ENCODE measurements at places on chromosomes 16 and 17.

DNA sequence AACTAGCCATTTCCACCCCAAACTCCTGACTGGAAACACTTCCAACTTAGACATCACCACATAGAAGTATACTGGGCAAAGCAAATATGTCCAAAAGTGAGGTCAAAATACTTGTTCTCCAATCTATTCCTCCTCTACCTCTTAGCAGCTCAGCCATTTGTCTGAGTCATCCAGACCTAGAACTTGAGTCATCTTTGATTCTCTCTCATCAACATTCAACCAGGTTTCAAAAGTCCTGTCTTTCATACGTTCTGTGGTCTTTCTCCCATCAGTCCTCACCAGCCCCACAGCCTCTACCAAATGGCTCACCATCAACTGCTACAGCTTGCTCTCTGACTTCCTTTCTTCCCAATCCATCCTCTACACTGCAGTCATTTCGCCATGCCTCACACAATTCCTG lies 6.8 kb downstream of the ANKFY1 start:
- DNase-seq, result no peak

- DNase-seq, result peak; percentile 94
Observed at GRCh38 chr17:78140169-78141051, 5.8 kb upstream of the C17orf99 start.

DNA sequence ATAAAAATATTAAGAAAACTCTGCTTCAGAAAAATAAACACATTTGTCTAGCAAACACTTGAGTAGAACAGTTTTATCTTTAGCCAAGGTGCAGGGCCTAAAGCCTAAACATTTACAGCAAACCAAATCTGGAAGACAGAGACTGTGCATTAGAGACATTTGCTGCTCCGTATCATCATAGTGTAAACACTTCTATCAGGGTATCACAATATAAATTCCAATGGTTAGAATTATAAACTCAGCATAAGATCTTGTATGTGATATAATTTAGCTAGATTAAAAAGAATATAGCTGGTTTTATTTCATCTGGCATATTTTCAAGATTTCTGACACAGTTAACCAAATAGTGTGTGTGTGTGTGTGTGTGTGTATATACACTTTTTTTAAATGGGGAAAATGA lies 133.8 kb upstream of the NACA2 start:
- DNase-seq, result no peak

DNA sequence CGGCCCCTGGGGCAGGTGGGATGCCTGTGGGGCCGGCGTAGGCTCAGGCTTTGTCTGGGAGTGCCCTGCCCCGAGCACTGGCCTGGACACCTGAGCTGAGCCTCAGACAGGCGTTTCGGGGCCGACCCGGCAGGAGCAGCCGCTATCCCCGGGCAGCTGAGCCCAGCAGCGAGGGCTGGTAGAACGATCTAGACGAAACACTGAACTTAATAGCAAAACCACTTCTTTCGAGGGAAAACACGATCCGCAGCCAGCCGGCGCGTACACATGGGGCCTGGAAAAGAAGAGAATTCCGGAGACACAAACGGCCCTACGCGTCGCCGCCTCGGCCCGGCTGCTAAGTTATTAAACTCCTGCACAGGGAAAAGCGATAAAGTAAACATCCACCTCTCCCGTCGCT lies 22.0 kb upstream of the SSTR5 start:
- no peak for DNase-seq

- DNase-seq, result no peak
Observed at GRCh38 chr16:53913920-53914319, 210.0 kb downstream of the FTO start.

DNA sequence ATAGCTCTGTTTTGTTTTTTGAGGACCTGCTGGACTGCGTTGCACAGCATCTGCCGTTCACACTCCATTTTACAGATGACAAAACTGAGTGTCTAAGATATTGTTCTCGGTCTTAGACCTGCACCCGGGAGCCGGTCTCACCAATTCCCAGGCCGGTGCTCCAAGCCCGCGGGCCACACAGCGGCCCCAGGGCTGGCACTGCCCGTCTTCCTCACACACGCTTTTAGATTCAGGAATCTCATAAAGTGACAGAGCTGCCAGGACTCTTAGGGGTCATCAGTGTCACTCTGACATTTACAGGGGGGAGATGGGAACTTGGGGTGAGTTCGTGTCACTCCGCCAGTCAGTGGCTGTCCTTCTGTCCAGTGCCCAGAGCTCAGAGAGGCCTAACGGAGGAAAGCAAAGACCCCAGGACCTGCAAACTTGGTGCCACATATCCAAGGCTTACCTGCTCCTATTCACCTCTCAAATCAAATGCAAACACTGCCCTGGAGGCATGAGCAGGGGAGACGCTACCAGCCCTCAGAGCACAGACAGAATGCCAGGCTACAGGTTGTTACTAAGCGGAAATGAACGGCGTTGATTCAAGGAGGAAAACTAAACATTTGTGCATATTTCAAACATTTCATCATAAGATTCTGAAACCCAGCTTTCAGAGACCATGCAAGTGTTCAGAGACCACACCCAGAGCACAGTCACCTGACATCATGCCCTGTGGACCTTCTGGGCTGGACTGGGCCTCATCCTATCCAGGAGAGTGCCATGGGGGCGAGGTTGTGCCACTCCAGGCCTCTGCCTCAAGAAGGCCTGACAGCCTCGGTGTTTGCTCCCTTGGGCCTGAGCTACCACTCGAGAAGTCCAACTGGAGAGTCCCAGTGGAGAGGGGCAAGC lies 29.5 kb downstream of the TNFRSF13B start:
- DNase-seq, result no peak

GRCh38 chr16:49608779-49609178 lies 235.2 kb downstream of the C16orf78 start:
- no peak for DNase-seq

- peak; percentile 80 for DNase-seq
Observed at GRCh38 chr17:37488607-37489196, 989 bp upstream of the DUSP14 start.

GRCh38 chr16:49860593-49860992 lies 4.7 kb upstream of the ZNF423 start:
- no peak for DNase-seq

DNA sequence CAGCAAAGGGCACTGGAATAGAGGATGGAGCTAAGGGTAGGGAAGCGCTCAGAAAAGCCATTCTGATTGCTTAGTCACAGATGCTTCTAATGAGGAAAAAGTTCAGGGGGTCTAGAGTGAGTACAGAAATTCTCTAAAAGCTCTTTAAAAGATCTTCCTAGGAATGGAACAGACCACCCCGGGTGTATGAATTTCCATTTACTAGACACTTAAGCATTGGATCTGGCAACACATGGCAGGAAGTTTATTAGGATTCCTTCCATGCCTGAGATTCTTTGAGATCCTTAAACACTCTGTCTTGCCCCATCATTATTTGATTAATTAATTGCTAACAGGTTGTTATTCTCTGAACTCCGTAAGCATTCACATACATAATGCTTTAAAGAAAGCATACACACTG lies 8.5 kb downstream of the KRTAP9-7 start:
- DNase-seq, result no peak

GRCh38 chr16:8622315-8622656 lies 788 bp downstream of the METTL22 start:
- no peak for DNase-seq

DNA sequence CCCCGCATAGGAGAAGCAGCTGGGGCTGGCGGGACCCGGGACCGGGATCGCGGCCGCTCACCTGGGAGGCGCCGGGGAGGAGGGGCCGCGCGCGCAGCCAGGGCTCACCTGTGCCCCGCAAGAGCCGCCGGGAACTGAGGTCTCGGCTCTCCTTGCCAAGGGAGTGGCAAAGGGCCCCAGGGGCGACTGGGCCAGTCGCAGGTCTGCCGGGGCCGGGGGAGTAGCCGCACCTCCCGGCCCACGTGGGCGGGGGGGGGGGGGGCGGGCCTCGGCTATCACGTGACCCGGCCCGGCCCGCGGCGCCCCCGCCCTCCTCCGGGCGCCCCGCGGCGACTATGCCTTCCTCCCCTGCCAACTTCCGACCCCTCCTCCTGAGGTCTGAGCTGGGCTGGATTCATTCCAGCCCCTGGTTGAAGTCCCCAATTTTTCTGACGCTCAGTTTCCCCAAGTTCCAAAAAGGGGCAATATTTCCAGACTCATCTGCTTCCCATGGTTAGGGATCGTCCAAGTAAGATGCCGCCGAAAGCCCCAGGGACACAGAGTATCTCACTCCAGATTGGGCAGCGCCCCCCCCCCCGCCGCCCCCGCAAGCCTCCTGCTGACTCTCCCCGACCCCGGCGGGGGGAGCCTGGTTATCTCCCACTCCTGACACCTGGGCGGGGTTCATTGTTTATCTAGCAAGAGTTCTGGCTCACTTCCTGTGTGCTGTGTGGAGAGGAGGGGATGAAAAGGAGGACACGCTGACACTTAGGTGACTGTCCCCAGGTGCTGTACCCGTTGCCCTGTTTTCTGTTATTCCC lies at the start of gene TMC6:
TSS of gene TMC6 (minus strand) at position 205 of the 800 bp plus-strand sequence. CDS start 1,923 bp downstream, outside the sequence.
- peak; percentile 87 for DNase-seq

DNA sequence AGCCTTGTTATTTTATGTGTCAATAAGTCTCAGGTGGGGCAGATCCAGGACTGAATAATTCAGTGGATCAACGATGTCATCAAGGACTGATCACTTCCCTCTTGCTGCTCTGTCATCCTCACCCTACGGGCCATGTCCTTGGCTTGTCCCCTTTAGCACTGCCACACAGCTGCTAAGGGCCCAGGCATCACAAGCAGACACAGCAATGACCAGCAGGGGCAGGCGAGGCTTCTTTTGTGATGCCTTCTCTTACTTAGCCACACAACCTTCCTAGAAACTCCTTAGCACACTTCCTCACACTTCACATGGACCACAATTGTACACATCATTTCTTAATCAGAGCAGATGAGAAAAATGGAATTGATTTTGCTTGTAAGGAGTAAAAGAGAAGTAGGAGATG lies 356.3 kb upstream of the SOX9 start:
- DNase-seq, result no peak

GRCh38 chr16:15949210-15950160 lies at the start of gene ABCC1:
ABCC1 (plus strand) TSS chr16:15949616; CDS start chr16:15949752, 136 bp downstream.
- peak; percentile 74 for DNase-seq

DNA sequence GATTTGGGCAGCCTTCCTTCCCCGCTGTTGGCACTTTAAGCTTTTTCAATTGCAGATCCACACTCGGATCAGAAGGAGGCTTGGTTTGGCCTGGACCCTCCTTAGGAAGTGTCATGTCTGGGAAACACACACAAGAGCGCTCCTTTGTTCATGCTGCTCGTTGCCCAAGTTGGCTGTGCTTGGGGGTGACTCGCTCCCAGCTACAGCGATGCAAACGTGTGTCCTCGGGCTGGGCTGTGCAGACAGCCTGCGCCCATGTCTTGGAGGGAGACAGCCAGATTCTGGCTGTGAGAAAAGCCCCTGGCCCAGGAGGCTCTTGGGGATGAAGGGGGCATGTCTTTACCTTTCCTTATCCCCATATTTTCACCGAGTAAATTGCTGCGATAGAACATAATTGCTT lies 665.6 kb upstream of the EEF2KMT start:
- no peak for DNase-seq

DNA sequence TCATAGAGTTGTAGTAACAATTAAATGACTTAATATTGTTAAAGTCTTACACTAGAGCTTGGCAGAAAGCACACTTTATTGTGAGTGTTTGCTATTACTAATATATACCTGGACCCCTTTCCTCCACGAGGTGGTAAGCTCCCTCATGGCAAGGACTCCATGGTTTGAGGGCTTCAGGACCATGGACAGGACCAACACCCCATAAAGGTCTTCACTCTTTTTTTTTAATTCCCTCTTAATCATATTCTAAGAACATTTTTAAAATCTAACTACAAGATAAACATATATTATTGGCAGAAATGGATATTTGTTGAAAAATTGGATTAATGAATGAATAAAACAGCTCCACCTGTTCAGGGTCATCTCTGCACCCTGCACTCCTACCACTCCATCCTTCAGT lies 154.5 kb downstream of the CBLN1 start:
- DNase-seq, result no peak

DNA sequence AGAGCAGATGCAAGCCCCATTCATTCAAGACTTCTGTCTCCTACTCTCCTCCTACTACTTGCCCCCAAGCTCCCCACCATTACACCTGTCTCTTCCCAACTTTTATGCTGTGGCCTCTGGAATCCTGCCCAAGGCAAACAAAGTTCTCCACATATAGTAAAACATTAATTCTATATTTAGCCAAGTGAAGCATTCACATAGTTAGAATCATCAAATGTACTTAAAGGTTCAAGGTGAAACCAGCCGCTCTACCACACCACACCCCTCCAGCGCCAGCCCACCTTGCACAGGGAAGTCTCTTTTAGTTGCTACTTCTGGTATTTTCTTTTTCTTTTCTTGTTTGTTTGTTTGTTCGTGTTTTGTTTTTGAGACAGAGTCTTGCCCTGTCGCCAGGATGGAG lies 25.4 kb upstream of the GUCY2D start:
- DNase-seq, result no peak

- no peak for DNase-seq
Observed at GRCh38 chr16:86101137-86101896, 202.4 kb downstream of the IRF8 start.

GRCh38 chr17:31593806-31594205 lies 202.3 kb downstream of the RAB11FIP4 start:
- DNase-seq, result no peak

DNA sequence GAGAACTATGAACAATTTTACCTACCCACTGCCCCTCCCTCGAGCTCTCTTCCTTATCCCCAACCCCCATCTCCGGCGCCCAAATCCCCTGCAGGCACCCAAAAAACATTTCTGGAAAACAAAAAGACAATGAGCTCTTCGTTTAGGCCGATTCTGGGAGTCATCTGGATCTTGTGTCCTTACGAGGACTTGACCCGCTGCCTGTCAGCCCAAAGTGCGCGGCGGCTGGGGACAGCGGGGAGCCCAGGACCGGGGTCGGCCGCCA lies 524 bp downstream of the STRADA start:
- no peak for DNase-seq

- DNase-seq, result peak; percentile 52
Observed at GRCh38 chr16:83952940-83953795, at the start of gene OSGIN1. OSGIN1 (plus strand) TSS chr16:83953240; CDS start chr16:83957672, 4,432 bp downstream.

DNA sequence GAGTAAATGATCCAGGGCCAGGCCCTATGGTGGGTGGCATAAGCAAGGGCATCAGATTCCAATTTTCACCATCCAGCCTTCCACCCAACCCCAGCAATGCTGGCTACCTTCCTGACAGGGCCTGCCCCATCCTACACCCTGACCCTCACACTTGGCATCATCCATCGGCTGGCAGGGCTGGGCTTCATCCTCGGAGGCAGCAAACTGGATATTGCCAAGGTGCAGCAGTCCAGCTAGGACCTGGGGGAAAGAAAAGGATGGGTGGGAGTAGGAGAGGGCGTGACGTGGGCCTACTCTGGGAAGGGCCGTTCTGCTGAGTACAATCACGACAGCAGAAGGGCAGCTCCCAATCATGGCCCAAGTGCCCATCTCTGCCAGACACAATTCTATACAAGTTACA lies 23.5 kb downstream of the MYO19 start:
- DNase-seq, result no peak
